ENCODE measurements at places on chromosomes 12 and 14.

GRCh38 chr12:4407136-4407535 lies 27.6 kb upstream of the FGF23 start:
- no peak for DNase-seq

GRCh38 chr12:77845831-77846230 lies 15.1 kb downstream of the NAV3 start:
- DNase-seq: no peak

- DNase-seq: no peak
Observed at GRCh38 chr12:16198884-16199283, 78.6 kb downstream of the SLC15A5 start.

DNA sequence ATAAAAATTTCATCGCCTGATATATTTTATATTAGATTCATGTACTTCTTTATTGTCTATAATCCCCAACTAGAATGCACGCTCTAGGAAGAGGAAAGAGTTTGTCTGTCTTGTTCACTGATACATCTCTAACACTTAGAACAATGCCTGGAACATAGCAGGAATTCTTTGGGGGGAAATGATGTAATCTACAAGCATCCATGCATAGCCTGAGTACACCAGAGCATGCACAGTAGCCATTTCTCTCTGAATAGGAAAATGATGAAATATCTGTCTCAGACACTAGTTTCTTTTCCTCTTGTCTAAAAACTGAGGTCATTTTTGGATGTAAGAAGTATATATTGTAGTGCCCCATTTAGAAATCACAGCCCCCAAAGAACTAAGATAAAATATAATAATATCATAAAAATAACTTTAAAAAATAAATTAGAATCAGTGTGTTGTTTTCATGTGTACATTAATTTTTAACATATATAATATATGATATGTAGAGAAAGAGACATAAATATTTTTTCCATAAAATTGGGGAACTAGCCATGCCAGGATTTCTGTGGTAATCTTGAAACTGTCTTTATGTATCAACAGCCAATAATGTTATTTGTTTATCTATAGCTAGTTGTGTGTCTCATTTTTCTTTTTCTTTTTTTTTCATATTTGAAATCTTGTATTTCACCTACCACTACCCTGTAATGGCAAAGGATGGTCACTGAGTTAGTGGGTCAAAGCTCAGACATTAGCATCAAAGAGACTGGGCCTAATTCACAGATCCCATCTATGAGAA lies 155.6 kb upstream of the TMCC3 start:
- DNase-seq: no peak

- no peak for DNase-seq
Observed at GRCh38 chr12:117100851-117101673, 1.8 kb upstream of the TESC start.

DNA sequence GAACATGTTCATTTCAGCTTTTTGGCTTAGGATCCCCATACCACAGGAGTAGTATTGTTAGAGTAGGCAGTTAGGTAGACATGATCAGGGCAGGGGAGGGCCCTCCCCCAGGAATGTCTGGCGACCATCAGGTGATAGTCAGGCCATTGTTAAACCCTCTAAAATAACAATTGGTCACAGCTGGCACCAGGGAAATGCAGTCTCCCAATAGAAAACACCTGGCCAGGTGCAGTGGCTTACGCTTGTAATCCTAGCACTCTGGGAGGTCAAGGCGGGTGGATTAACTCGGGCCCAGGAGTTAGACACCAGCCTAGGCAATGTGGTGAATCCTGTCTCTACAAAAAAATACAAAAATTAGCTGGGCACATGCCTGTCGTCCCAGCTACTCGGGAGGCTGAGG lies 187.1 kb downstream of the MON2 start:
- no peak for DNase-seq
